ENCODE measurements at places on chromosomes 2 and 18.

DNA sequence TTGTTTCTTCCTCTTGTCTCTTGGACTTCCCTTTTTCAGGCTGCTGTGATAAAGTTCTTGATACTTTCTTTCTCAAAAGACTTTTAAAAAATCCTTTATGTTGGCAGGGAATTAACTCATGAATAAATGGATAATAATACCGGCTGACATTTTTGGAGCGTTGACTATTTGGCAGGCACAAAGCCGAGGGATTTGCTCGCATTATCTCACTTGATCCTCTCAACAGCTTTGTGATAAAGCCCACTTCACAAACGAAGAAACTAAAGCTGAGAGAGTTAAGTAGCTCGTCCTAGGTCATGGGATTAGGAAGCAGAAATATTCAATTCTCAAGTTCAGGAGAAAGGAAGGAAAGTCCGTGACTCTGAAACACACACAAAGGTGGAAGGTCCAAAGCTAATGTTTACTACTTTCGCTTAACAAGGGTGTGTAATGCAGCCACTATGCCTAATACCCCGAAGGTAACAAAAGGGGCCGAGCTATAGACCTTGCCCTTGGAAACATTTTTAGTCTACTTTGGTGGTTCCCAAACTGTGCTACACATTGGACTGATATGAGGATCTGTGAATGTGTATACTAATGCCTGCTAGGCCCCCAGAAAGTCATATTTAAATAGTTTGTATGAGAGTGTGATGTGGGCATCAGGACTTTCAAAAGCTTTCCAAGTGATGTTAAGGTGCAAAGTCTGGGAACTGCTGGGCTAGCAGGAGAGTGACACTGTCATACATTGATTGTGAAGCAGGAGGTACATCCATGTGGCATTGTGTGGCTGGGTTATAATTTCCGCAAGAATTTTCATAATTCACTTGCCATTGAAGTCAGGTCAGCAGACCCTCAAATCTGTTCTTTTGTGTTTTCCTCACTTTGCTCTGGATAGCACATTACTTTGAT is 508.4 kb downstream of the PLCL1 start:
- no peak for DNase-seq

DNA sequence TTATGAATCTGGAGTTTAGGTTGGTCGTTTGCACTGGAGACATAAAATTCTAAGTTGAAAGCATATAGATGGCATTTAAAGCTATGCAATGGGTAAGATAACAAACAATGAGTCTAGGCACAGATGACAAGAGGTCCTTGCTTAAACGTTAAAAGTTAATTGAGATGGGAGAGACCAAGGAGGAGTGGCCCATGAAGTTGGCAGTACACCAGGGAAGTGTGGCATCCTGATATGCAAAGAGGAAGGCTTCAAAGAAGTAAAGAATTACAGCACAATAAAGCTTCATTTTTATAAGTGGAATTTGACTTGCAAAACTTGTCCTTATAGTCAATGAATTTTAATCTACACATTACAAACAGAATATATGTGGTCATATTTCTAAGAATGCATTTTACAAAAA is 23.2 kb downstream of the UPP2 start:
- DNase-seq: no peak

DNA sequence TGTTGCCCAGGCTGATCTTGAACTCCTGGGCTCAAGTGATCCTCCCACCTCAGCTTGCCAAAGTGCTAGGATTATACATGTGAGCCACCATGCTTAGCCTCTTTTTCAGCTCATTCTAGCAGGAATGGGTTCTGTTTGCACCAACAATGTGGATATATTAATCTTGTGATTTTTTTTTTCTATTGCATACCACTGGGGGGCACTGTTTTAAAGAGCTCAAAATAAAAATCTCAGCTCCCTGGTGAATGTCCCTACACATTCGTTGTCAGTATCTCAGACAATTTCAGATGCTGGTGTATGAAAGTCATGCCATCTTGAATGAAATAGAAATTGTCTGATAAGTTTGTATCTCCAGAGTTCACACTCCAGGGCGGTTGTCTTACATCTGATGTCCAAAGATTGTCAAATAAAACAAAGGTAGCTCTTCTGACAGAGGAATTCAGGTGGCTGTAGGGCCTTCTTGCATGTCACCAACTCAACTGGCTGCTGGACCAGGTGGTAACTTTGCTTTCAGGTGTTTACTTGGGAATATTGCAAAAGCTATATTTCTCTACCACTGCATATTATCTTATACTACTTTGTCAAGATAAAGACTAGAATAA is 3.1 kb upstream of the MATN3 start:
- DNase-seq: peak; percentile 39

- DNase-seq: no peak
Observed at GRCh38 chr18:56501896-56502295, 136.5 kb downstream of the TXNL1 start.

DNA sequence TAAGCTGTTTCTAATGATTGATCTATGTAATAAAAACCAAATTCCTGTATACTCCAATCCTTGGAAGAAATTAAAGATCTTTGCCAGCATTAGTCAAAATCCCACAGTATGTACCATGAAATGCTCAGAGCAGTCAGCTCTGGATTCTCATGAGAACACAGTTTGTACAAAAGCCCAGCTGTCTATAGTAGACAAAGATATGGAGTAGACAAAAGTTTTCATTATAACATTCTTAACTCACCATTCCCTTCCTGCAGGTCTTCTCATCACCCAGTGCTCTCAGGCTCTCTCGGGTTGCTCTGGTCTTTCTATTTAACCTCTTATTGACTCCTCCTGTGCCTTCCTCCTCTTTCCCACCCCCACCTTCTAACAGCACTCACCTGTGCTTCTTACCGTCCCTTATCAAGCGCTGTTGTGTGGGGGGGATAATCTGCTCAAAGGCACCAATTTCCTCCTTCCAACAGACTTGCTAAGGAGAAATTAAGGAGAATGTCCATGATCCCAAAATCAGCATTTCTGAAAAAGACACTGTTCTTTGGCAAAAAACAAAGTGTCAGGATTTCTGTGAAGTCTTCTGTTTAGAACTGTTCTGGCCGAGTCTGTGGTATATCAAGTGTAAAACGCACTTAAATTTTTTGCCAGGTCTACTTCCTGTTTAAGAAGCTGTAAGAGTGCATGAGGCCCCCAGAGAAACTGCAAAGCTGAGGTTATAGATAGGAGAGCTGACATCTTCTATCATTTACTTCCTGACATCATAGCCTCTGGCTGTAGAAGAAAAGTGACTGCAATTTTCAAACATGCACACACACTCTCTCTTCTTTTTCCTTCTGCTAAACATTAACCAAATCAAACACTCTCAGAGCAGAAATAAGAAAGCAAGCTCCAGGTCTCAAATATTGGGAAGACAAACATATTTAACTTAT is 144.1 kb downstream of the EVA1A start:
- DNase-seq: no peak

GRCh38 chr2:33893824-33894223 is 294.7 kb upstream of the FAM98A start:
- DNase-seq: no peak

- no peak for DNase-seq
Observed at GRCh38 chr2:227295806-227296205, 29.2 kb upstream of the MFF start.

DNA sequence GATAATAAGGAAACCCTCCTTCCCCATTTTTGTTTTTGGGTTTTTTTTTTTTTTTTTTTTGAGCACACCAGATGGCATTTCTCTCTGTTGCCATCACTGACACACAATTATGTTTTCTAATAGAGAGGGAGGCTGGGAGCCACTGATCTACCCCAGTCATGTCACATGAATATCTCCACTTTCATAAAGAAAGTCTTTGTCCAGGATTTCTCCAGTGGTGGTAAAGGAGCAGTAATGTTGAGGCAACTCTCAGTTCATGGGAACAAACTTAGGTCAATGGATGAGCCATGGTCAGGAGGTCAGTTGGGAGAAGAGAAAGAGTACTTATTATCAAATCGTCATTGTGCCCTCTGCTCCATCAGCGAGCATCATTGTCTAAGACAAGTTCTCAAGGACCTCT is 603.7 kb downstream of the ARHGAP15 start:
- DNase-seq: no peak

GRCh38 chr2:103284750-103285149 is 522.9 kb downstream of the TMEM182 start:
- no peak for DNase-seq

GRCh38 chr2:85672456-85672855 is 4.5 kb upstream of the SFTPB start:
- DNase-seq: no peak

DNA sequence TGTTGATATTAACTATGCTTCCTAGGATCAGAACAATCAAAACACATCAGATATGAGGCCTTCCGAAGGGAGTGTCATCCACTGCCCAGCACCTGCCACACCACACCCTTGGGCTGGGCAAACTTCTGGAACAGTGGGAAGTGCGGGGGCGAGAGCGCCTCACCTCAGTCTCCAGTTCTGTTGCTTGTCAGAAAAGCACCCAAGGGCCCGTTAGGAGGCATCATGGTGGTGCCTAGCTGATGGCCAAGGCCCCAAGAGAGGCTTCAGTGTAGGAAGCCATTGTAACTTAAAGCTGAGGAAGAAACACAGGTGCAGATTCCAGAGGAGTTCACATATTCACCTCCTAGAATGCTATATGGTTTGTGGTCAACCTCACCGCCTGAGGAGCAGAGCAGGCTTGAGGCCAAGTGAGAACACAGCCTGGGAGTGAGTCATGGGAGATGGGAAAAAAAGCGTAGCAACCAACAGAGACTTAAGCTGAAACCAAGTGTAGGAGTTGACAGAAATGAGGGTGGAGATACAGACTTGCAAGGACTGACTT is 85.1 kb upstream of the ATL2 start:
- DNase-seq: no peak

- no peak for DNase-seq
Observed at GRCh38 chr2:158600155-158600802, 143.5 kb downstream of the PKP4 start.

GRCh38 chr2:96359310-96359709 is 23.7 kb downstream of the NCAPH start:
- DNase-seq: no peak

GRCh38 chr18:24459772-24460171 is 665 bp upstream of the HRH4 start:
- DNase-seq: no peak

- DNase-seq: no peak
Observed at GRCh38 chr18:45458033-45458432, 157.2 kb upstream of the SLC14A2 start.

DNA sequence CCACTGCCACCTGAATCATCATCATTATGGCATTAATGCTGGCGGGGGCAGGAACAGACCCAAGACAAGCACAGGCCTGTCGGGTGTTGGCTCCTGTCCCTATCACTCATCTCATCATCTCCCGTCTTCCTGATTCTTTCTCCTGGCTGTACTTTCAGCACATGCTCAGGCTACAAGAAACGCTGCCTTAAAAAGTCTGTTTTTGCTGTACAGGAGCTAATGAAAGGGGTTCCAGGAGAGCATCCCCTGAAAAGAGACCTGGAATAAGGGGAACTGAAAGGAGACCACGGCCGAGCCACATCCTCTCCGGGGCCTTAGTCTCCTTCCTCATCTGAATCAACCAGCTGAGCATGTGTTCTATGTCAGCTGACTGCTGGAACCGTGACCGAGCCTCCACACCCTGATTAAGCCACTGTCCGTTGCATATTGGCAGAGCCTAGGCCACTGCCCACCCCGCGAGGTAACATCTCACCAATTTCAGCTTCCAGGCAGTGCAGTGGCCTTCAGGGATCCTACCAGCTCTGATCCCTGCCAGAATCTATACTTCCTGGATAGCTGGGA is 62.6 kb downstream of the DNMT3A start:
- no peak for DNase-seq

- DNase-seq: no peak
Observed at GRCh38 chr18:39314595-39314994, 1749.0 kb upstream of the CELF4 start.

DNA sequence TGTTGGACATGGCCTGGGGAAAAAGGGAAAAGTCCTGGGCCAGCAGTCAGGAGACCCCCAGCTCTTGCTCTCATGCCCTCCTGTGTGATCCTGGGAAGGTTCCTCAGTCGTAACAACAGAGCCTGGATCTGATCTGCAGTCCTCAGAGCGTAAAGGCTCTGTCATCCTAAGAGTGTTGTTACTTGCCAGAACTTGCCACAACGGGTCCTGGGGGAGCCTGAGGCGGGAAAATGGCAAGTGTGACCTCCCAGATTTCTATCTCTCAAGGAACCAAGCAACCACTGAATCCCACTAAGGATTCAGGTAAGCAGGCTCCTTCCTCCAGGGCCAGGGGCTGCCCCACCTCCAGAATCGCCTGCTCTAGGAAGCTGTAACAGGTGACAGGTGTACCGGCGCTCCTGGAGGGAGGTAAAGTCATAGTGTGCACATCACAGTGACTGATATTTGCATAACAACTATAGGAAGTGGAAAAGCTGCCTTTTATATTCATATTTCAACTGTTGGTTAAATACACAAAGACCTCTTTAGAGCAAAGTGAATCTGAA is 18.4 kb downstream of the HS1BP3 start:
- DNase-seq: no peak

DNA sequence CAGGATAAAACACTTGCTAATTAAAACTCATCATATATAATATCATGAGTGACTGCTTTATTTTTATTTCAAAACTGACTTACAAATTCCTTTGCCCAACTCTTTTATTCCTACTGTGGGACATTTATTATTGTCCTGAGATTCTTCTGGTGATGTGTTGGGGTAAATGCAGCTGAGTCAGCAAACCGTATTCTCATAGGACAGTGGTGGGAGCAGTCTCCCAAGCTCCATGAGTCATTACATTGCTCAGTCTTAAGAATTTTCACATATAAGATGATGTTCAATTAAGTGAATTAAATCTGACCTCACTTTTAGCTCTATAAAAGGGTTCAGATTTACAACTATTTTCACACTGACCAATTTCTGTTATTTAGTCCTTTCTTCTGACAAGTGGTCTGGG is 1530.7 kb downstream of the LRP1B start:
- DNase-seq: no peak

- no peak for DNase-seq
Observed at GRCh38 chr2:12714391-12715221, 2.1 kb upstream of the TRIB2 start.

- DNase-seq: no peak
Observed at GRCh38 chr2:74653589-74653984, 460 bp upstream of the SEMA4F start.

DNA sequence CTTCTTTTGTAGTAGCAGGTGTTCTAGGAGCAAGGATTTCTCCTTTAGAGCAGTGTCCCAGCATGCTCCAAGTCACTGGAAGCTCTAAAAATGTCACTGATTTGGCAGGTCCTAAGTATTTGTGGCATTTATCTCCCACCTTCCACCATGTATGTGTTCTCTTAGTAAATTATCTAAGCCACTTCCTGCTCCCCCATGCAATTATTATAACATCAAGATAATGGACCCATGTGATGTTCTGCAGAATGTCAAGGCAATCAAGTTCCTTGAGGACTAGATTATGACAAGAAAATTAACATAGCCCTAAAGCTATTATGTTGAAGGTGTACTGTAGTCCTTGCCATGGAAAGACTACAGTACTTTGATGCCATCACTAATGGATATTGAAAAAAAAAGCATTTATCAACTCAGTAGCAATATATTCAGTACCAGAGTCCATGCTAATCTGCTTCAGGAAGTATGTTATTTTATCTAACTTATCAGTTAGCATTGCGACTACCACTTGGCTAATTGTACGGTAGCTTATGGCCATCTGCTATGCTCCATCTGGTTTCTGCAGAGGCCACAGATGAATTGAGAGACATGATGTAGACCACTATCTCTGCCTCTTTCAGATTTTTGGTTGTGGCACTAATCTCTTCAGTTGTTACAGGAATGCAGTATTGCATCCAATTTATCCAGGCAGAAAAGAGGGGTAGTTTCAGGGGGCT is 56.7 kb downstream of the GPR39 start:
- no peak for DNase-seq

GRCh38 chr2:23520256-23520655 is 135.3 kb downstream of the KLHL29 start:
- DNase-seq: no peak

All from NCI-H748 treated with DMSO at 0.1 percent for 48 hours (cell line).